Suprapubic skin (tissue), 4 donors: ENCODE measurements at places on chromosomes 1 and 21. TPM values are rescaled to one million over a fixed set of nuclear protein-coding genes. Genes with fewer than 3 reads are reported as not detected.

DNA sequence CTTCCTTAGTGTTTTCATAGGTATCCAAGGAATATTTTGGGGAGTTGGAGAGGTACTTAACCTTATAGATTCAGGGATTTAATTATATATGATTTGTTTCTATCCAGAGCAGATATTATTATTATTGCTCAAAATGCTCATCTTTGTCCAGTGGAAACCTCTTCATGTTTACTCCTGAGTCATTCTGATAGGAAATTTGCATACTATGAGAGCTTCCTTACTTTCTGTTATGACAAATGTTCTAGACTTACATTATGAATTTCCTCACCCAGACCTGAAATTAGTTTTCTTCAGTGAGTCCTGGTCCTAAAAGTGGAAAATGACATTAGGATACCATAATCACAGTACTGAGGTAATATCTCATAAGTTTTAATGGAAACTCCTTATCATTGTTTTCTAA is 57.5 kb upstream of the PLPPR5 start:
- no peak for DNase-seq
- no peak overlapping the region for H3K4me3 ChIP-seq
- no peaks in the 10 kb centered on the region for H3K36me3 ChIP-seq
- no peak overlapping the region for H3K27ac ChIP-seq
- H3K4me1 ChIP-seq, result no peaks in the 10 kb centered on the region

- no peaks in the 10 kb centered on the region for H3K27me3 ChIP-seq
- DNase-seq, result no peak
- H3K27ac ChIP-seq, result peak overlapping the region; percentile 92
- H3K36me3 ChIP-seq, result peaks cover 15% of the 10 kb centered on the region
- H3K4me1 ChIP-seq, result peaks cover 19% of the 10 kb centered on the region
Observed at GRCh38 chr21:32612999-32613337, 791 bp upstream of the CFAP298 start.

- H3K27ac ChIP-seq, result no peak overlapping the region
- no peaks in the 10 kb centered on the region for H3K27me3 ChIP-seq
- peaks cover 2% of the 10 kb centered on the region for H3K36me3 ChIP-seq
- H3K4me3 ChIP-seq, result no peak overlapping the region
Observed at GRCh38 chr1:156806512-156807440, 9.9 kb downstream of the SH2D2A start.

DNA sequence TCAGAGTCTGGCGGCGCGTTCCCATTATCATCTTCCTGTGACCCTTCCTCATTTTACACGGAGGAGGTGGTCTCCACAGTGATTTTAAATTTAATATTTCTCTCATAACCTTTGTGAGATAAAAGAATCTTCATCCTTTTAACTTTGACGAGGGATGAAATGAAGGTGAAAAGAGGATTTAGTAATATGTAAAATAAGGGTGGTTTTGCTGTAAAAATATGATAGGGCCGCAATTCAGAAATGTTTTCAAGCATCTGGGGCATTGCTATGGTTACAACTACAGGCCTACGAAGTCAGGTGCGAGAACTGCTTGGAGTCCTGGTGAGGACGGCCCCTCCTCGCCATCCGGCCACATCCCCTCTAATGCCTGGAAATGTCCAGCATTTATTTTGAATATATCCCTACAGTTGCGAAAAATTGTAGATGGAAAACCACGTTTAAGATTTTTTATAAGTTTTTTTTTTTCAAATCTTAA is 422 bp upstream of the RSBN1 start:
- no peaks in the 10 kb centered on the region for H3K27me3 ChIP-seq
- H3K27ac ChIP-seq, result peak overlapping the region; percentile 96
- H3K4me1 ChIP-seq, result peaks cover 32% of the 10 kb centered on the region
- no peak for DNase-seq

GRCh38 chr1:192303029-192303428 is 13.8 kb upstream of the RGS21 start:
- no peak overlapping the region for H3K4me3 ChIP-seq
- DNase-seq, result no peak
- H3K27ac ChIP-seq, result no peak overlapping the region
- H3K4me1 ChIP-seq, result no peaks in the 10 kb centered on the region

DNA sequence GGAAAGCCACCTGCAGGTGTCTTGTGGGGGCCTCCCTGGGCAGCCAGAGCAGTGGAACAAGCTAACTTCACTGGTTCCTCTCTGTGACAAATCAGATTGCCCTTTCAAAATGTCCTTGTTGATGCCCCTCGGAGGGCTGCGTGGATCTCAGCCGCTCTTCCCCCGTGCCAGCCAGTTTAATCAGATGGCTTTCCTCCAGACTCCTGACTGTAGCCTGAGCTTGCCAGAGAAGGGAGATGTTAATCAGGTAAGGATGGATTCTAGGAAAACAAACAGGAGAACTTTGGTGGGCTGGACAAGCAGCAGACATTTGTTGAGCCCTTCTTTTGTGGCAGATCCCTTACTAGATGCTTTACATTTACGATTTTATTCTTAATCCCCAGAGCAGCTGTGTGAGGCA is 88.2 kb downstream of the DMRTA2 start:
- no peaks in the 10 kb centered on the region for H3K36me3 ChIP-seq
- peaks cover 34% of the 10 kb centered on the region for H3K27me3 ChIP-seq
- no peak for DNase-seq
- no peak overlapping the region for H3K4me3 ChIP-seq
- H3K27ac ChIP-seq, result no peak overlapping the region

Gene RIMS3
- total RNA-seq, result 4.6 TPM

Gene TTC24
- total RNA-seq, result not detected

Gene FAM43B
- not detected for total RNA-seq

Gene OR2T4
- not detected for total RNA-seq
